A375 (cell line): ENCODE measurements at places on chromosomes 5 and 9. TPM values are rescaled to one million over a fixed set of nuclear protein-coding genes. Genes with fewer than 3 reads are reported as not detected.

Gene SPATA31E1
- not detected in 2 replicates for total RNA-seq

Gene TTC23L
- total RNA-seq: not detected in 2 replicates

Gene RFESD
- total RNA-seq: 0.75 and 5.8 TPM in 2 replicates

Gene TRIM36
- 6.3 and 8.8 TPM in 2 replicates for total RNA-seq

Gene PCDHA4
- 2.4 and 3.2 TPM in 2 replicates for total RNA-seq

Gene FREM1
- 2.0 and 2.9 TPM in 2 replicates for total RNA-seq

Gene EFNA5
- total RNA-seq: 4.1 and 4.3 TPM in 2 replicates

Gene CDC25C
- 15.4 and 17.2 TPM in 2 replicates for total RNA-seq

Gene MSX2
- total RNA-seq: 4.3 and 4.4 TPM in 2 replicates

Gene PGGT1B
- 16.2 and 16.7 TPM in 2 replicates for total RNA-seq

Gene ZNF366
- not detected in 2 replicates for total RNA-seq

Gene DOCK2
- total RNA-seq: 7.9 and 16.2 TPM in 2 replicates

Gene IL13
- total RNA-seq: 0.42 TPM in 1 of 2 replicates, not detected in the other

Gene C5orf58
- 0.58 and 6.4 TPM in 2 replicates for total RNA-seq

Gene CBY3
- not detected in 2 replicates for total RNA-seq

Gene TMEM174
- total RNA-seq: not detected in 2 replicates

Gene CCDC192
- total RNA-seq: 0.27 TPM in 1 of 2 replicates, not detected in the other

Gene PTCD2
- total RNA-seq: 13.2 and 14.2 TPM in 2 replicates
